ENCODE measurements at places on chromosomes 1 and 21.

GRCh38 chr1:47934243-47934805, 62.9 kb downstream of the TRABD2B start:
- no peak for DNase-seq

- peak; percentile 76 for DNase-seq
Measured at GRCh38 chr1:42335050-42335808, at the start of gene FOXJ3. FOXJ3 (minus strand) TSS chr1:42335235; CDS start chr1:42311093, 24,142 bp downstream.

DNA sequence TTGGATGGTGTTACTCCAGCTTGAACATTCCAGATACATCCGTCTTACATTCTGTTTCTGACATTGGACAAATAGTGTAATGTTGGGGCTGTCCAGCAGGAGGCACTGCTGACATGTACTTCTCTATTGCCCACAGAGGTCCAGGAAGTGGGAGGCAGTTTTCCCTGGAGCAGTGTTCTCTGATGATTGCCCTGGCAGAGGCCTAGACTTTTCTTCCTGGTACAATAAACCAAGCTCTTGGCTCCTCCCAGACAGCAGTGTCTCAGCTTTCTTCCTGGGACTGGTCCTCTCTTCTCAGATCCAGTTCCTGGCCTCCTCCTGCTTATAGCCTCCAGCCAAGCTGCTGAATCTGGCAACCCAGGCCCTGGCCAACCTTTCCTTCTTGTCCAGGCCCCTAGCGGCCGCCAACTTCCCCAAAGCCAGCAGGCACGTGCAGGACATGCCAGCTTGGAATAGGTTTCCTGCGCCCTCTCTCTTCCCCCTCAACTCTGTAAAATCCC, 14.9 kb upstream of the IFNLR1 start:
- DNase-seq: peak; percentile 53

DNA sequence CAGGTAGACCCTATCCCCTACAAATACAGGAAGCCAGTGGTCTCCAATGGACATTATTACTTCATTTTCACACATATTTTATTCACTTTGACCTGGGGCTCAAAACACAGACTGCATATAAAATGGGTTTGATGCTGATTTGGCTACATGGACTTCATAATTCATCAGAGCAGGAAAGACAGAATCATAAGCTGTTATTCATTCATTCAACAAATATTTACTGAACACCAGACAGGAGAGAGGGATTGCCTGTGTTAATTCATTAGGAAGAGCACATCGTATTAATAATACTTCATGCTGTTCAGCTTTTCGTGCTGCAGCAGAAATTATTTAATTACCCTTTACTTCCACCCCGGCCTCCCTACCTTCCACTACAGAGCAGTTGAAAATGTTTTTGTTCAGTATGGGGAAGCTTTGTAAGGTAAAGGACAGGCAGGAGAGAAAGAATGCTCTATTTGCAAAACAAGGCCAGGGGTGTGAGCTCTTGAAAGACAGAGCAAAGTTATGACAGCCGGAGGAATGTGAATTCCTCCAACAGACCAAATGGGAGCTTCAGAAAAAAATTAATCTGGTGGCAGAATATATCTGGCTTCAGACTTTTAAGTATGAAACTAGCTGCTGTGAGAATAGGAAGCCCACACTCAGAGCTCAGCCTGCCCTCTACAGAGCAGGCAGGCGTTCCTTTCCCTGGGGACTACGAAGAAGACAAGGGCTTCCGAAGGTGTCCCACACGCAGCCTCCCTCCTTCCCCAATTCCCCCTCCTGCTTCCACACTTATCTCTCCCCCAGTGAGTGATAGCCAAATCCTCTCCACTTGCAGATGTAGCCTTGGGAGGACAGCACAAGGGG, 58.0 kb downstream of the MDM4 start:
- DNase-seq: no peak

- DNase-seq: no peak
Measured at GRCh38 chr1:38076038-38076437, 29.4 kb upstream of the POU3F1 start.

- DNase-seq: no peak
Measured at GRCh38 chr21:36063375-36064084, 3.2 kb upstream of the SETD4 start.

- DNase-seq: peak; percentile 19
Measured at GRCh38 chr1:109441069-109441468, 14.8 kb upstream of the PSMA5 start.

DNA sequence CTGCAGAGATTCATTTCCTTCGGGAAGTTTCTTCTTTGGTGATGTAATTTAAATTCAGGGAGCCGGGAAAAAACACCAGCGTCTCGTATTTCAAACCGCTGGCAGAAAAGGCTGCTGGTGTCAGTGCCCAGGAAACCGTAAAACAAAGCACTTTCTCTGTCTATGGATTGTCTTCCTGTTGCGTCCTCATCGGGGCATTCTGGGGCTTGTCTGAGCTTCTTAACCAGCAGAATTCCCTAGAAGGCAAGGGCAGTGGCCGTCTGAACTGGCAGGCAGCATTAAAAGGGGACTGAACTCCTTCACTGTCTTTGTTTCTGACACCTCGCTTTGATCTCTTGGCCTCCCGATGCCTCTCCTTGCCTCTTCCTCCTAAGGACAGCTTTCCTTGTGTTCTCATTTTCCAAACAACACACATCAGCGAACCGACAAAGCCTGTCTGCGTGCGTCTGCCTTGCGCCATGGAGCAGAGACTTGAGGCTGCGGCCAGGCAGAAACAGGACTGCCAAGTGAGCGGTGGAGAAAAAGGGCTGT, 391.6 kb upstream of the VAMP3 start:
- peak; percentile 12 for DNase-seq

GRCh38 chr21:46598581-46599572, 6.0 kb downstream of the S100B start:
- peak; percentile 77 for DNase-seq

- no peak for DNase-seq
Measured at GRCh38 chr1:237903961-237904360, 13.2 kb upstream of the ZP4 start.

GRCh38 chr21:45287438-45288391, at the start of gene POFUT2:
POFUT2 (minus strand) TSS chr21:45287895; CDS start chr21:45287871, 24 bp downstream.
- no peak for DNase-seq

DNA sequence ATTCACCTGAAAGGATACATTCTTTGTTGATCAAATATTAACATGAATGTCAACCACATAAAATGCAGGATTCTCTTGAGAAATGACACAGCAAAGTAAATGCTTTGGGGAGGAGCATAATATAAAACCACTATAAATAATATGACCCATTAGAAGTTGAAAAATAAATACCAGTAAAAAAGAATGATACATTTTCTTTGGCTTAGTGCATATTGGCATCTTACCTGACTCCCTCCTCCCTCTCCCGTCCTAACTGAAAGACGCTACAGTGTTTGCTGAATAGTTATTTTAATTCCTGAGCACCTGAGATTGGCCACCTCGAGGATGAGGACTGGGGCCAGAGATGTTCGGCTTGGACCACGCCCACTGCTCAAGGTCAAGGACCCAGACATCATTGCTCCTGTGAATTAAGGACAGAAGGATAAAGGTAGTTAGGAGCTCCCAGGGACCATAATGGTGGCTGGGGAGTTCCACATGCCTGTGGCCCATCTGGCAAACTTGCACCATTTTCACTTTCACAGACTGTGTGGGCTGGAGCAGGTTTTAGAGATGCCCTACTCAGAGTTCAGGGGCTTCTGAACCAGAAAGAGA, 16.4 kb upstream of the CPLANE2 start:
- no peak for DNase-seq

GRCh38 chr21:39033878-39034589, 149.2 kb downstream of the PSMG1 start:
- no peak for DNase-seq

GRCh38 chr21:42614811-42615351, 38.5 kb upstream of the PDE9A start:
- DNase-seq: no peak

- no peak for DNase-seq
Measured at GRCh38 chr1:247638781-247639180, 33.4 kb downstream of the OR2G3 start.

DNA sequence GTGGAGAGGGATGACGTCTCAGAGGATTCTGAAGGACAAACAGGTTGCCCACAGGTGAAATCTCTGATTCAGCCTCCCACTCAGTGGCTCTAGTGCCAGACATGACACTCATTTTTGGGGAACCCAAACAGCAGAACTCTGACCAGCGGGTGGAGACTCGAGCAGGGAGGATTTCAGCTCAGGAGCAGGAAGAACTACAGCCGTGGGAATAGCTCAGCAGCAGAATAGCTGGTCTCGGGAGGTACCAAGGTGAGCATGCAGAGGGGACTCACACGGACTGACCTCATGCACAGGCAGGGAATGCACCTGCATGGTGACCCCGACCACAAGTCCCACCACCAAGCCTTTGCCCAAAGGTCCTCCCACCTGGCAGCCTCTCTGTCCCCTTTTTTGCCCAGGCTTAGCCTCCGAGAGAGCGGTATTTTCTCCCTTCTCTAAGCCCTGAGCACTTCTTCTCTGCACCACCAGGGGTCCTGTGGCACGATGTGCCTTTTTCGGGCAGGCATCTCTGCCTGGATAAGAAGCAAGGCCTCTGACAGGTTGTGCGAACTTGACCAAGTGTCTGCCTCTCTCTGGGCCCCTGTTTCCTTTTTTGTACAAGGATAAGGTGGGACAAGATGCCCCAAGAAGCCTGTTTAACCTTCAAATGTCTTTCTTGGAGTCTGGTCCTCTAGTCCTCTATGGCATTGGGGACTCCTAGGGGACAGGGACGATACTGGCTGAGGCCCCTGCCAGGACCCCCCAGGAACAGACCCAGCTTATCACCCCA, 8.8 kb upstream of the FGR start:
- DNase-seq: no peak

DNA sequence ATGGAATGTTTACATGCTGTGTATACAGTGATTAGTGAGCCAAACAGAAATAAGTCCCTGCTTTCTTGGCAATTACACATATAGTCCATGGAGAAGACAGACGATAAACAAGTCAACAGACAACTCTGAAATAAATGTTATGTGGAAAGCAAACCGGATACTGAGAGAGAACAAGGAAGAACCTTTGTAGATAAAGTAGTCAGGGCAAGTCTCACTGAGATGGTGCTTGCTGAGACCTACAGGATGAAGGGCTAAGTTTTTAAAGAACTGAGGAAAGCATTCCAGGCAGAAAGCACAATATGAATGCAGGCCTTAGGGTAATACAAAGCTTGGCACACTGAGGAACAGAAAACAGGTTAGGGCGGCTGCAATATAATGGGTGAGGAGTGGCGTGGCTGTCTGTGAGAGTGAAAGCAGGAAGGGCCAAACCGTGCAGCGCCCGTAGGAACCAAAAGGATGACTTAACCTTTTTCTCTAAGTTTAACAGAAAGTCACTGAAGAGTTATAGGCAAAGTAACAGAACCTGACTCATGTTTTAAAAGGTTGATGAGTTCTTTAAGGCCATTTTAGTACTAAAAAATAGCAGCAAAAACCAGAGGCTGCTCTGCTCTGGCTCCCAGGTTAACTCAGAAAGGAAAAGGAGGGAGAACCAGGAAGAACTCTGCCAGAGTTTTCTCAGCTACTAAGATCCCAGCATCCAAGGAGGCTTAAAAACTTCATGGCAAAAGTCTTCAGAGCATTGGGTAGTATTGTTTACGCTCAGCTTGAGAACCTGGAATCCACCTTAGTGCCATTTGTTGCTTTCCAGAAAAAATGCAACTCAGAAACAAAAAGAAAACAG, 8.7 kb upstream of the TTF2 start:
- no peak for DNase-seq

GRCh38 chr1:67468066-67468718, 38.0 kb upstream of the SERBP1 start:
- DNase-seq: no peak

DNA sequence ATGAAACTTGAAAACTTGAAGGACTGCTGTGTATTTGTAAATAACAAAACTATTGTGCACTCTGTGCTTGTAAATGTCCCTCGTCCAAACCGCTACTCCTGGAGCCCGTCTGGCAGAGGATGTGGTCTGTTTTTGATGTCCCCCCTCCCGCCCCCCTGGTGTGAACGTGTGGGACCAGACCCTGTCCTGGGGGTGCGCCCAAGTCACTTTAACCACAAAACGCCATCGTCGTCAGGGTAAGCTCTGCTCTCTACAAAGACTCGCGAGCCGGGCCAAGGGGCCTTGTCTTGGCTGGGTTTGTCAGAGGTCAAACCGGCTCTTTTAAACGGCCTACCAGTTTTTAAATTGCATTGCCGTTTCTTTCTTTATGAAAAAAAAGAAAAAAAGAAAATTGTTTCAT, 87.4 kb upstream of the TMEM51 start:
- DNase-seq: no peak

- no peak for DNase-seq
Measured at GRCh38 chr1:119721896-119722295, 10.2 kb downstream of the PHGDH start.

DNA sequence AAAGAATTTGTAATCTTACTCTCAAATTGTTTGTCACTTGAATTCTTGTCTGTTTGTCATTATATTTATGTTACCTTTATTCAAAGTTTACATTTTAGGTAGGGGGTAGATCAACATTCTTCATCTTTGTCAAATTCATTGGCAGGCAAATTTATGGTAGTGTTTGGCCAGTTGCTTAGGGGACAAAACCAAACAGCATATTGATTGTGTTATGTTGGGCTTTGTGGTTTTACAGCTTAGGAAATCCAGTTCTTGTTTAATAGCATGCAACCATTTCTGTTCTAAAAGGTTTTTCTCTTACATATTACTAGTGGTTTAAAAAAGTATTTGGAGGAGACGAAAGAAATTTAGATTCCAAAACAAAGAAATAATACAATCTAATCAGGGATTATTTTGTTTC, 91.4 kb downstream of the HMCN1 start:
- no peak for DNase-seq

DNA sequence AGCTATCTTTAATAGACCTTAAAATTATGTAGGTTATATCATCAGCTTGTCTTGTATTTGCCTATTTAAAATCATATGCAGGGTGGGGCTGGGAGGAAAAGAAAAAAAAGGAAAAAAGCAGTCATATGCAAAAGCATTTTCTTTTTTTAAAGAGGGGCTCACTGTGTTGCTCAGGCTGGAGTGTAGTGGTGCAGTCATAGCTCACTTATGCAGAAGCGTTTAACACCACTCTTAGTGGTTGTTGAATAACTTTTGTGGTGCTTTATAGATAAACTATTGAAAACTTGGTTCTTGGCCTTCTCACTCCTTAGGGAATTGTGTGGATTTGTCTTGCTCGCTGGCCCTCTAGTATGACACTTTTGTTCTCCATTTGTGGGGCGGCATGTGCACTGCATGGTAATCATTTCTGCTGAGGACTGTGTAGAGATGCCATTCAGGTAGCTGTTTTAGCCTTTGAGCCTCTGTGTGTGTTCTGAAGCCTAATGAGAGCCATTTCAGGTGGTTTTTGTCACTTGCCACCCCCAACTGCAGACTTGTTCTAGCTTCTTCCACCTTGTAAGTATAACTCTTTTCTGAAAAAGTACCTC, 77.8 kb downstream of the KIF1B start:
- DNase-seq: no peak

GRCh38 chr1:115829023-115829674, 11.8 kb downstream of the NHLH2 start:
- peak; percentile 46 for DNase-seq

All from AG04449 (cell line).